ENCODE measurements at places on chromosomes 1 and 21.

- DNase-seq: no peak
Measured at GRCh38 chr1:49435291-49435690, 588.5 kb downstream of the AGBL4 start.

- DNase-seq: no peak
Measured at GRCh38 chr1:39819091-39819812, 30.6 kb upstream of the BMP8B start.

- DNase-seq: no peak
Measured at GRCh38 chr1:226937940-226938725, 2.0 kb upstream of the COQ8A start.

DNA sequence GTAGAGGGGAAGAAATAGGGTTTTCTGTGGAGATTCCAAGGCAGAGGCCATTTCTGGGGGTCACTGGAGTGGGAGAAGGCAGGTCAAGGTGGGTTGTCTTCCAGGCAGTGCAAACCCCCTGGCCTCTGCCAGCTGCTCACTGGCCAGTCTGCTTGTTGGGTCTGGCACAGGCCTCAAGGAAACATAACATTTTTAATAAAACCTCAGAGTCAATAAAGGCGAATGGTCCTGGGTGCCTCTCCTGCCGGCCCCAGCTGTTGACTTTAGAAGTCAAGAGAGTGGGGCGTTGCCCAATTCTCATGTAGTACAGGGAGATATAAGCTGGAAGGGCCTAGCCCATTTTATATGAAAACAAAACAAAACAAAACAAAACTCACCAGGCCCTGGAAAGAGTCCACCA, 36.6 kb downstream of the RUNX3 start:
- DNase-seq: no peak

- DNase-seq: no peak
Measured at GRCh38 chr1:76428028-76428427, 353.5 kb downstream of the ST6GALNAC3 start.

- DNase-seq: no peak
Measured at GRCh38 chr1:189220750-189221149, 1256.9 kb downstream of the BRINP3 start.

DNA sequence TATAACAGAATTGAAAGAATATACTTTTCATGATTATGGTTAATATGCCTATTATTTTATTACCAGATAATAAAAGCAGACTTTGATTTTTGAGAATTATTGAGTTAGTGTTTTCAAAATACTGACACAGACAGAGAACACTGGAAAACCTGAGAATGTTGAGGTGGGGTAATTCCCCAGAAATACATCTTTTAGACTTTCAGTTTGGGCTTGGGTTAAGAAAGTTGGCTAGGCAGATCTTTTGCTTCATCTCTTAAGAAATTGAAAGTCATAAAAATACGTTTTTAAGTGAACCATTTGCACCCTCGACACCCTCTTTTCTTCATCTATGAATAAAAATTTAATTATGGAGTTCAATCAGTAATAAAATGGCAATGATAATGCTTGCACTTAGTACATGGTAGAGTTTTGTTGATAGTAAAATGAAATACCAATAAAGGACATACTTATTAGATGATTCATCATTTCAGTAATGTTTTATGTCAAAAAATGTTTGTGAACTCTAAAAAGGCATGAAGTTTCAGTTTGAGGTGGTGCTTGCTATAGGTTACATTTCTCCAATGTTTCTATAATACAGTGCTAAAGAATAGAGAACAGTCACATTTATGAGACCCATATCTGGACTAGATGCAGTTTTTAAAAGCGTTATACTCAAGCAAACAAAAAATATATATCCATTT, 1.9 kb upstream of the SAMSN1 start:
- DNase-seq: no peak

GRCh38 chr1:63742526-63742925, 31.3 kb upstream of the ROR1 start:
- no peak for DNase-seq

DNA sequence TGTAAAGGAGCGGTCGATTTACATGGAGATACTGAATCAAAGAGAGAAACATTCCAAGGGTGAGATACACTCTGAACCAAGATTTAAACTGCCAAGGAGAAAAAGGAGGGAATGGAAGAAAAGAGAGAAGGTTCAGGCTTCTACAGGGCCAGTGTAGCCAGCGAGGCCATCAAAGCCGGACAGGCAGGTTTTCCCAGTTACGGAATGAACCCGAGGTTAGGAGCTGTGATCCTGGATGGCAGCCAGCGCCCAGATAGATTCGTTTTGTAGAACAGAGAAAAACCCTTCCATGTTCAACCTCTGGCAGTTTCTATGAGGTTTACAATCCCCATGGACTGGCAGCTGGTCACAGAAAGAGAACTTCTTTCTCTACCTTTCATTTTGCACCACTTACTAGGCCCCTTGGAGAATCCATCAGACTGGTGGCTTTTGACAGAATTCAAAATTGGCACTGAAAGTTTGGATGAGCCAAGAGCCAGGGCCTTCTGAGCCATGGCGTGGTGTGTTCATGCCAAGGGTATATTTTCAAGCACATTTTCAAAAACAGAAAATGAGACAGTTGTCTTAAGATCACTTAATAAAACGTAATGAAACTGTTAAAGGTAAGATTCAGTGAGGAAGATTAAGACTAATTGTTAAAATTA, 171.5 kb downstream of the RUNX1 start:
- no peak for DNase-seq

DNA sequence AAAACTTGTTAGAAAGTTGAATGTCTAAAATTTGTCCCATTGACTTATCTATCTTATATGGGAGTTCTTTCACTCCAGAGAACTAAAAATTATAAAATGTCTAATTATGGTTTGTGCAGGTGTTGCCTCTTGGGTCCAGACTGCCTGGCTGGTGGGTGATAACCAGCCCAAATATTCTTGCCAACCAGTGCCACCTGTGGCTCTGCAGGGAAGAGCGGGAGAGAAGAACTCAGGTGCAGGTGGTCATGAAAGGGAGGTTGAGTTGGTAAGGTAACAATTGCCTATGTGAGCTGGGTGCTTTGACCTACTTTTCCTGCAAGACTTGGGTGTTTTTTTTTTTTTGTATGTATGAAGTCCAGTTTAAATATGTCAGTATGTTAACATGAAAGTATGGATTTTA, 10.2 kb downstream of the RPS6KC1 start:
- DNase-seq: no peak

DNA sequence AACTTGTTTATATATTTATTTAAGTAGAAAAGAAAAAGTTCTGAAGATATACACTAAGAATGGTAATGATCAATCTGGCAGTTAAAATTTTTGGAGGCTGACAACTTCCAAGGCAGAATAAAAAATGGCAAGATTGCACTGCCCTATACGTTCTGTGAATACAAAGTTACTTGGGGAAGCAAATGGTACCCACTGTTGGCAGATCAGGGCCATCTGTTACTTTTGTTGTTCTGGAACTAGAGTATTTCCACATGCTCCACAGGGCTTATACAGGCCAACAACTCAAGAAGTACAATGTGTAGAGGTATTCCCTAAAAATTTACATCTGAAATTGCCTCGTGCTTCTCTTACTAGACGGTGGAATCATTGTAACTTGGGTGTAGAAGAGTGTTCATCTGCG, 53.2 kb downstream of the AHCTF1 start:
- no peak for DNase-seq

DNA sequence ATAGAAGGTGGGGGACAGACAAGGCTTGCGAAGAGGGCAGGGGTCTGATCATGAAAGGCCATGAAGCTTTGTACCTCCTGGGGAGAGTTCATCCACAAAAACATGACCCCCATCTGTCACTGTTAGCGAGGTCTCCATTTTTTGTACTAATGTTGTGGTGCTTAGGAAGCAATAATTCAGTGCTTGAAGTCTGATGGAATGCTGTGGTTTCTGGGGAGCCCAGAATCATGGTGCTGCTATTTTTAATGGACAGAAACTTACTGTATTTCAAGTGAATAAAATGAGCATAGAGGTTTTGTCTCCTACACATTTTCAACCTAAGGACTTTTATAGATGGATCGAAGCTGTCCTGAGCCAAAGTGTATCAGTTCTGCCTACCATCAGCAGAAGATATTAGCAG, 28.2 kb upstream of the RGL1 start:
- no peak for DNase-seq

- no peak for DNase-seq
Measured at GRCh38 chr1:17852383-17852782, 97.2 kb downstream of the ACTL8 start.

GRCh38 chr1:173467426-173467825, 9.7 kb upstream of the PRDX6 start:
- DNase-seq: no peak

DNA sequence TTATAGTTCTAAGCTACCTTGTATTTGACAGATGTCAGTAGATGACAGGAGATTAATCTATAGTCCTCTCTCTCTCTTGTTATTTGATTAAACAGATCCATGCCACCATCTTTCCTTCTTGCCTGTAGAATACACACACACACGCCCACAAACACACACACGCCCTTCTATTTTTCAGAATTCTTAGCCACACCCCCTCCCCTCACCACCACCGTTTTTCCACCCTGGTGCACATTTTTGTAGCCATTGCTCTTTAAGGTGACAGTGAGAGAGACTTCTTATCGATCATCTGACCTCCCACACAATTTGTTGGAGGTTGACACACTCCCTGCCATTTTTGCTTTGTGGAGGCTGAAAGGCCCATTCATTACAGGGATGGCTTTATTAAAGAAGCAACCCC, 123.2 kb downstream of the NTNG1 start:
- no peak for DNase-seq

GRCh38 chr1:50705041-50705440, 255.0 kb downstream of the FAF1 start:
- DNase-seq: no peak

DNA sequence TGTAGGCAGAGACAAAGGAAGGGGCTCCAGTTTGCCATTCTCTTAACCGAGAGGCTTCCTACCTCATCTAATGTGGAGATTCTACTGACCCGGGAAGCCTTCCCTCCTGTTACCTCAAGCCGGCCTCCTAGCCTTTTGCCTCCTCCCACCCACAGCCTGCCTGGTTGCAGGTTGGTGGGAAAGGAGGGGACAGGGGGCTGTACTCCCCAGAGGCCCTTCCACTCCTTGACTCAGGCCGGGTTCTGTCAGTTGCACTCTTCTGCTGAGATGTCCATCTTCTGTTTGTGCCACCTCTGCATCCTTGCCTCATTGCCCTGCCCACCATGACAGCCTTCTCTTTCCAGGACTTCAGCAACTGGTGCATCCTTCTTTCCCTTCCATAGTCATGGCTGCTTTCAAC, 98.0 kb upstream of the SLC44A3 start:
- no peak for DNase-seq

DNA sequence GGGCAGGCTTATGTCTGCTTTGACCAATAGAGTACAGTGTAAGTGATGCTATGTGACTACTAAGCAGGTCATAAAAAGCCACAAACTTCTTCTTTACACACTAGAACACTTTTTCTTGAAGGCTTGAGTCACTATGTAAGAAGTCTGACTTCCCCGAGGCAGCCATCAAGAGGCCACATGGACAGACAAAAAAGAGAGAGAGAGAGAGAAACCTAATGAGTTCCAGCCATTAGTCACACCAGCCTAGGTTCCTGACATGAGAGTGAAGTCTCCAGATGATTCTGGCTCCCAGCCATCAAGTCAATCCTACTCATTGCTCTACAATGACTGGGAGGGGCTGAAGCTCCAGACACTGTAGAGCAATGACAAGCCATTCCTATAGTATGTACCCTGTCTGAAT, 101.4 kb downstream of the LHX9 start:
- no peak for DNase-seq

DNA sequence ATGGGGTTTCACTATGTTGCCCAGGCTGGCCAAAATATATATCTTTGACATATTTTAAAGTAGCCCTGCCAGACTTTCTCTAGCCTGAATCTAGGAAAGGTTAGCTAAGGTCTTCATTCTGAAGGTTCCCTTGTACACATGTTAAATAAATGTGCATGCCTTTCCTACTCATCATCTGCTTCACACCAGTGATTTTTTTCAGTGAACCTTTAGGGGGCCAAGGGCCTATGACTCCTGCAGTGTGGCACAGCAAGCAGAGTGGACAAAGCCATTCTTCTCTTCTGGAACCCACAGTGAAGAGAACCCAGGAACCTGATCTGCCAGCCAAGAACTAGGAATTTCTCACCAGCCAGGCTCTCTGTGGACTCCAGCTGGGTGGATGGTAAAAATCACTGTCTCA, 22.9 kb downstream of the CBR1 start:
- DNase-seq: no peak

GRCh38 chr1:85047472-85048295, 616 bp downstream of the MCOLN3 start:
- no peak for DNase-seq

- peak; percentile 35 for DNase-seq
Measured at GRCh38 chr1:1157426-1157913, 16.2 kb upstream of the TTLL10 start.

GRCh38 chr1:172820475-172821158, 161.7 kb downstream of the FASLG start:
- DNase-seq: no peak

- DNase-seq: no peak
Measured at GRCh38 chr1:183806675-183807074, 1.8 kb downstream of the RGL1 start.

DNA sequence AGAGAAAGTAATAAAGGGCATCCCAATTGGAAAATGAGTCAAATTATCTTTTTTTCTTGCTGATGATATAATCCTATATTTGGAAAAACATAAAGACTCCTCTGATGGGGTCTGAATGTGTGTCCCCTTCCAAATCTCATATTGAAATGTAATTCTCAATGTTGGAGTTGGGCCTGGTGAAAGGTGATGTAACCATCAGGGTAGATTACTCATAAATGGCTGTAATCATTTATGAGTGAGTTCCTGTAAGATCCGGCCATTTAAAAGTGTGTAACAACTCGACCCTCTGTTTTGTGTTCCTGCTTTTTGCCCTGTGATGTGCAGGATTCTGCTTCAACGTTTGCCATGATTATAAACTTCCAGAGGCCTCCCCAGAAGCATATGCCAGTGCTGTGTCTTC, 44.3 kb upstream of the MAP1LC3C start:
- DNase-seq: no peak

DNA sequence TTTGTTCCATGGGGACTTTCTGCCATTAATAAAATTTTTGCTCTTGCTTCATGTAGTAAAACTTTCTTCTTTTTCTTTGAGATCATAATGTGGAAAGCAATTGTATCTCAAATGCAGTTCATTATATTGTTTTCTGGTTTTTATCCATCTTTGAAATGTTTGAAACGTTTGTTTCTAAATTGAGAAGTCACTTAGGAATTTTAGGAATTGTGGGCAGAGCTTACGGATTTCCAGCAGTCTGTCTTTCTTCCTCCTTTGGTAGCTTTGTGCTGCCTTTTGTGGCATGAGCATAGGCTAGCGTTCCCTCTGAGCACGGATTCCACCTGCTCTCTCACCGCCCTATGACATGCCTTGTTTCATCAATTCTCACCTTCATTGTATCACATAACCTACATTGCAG, 2.9 kb upstream of the ST6GALNAC5 start:
- DNase-seq: no peak

GRCh38 chr1:60036856-60037460, 36.6 kb downstream of the C1orf87 start:
- DNase-seq: no peak

GRCh38 chr21:16583556-16583955, 853.8 kb downstream of the USP25 start:
- DNase-seq: no peak

GRCh38 chr1:1357871-1358432, 403 bp downstream of the MXRA8 start:
- DNase-seq: no peak
